ENCODE measurements at places on chromosomes 5 and 9.

- no peak for DNase-seq
Observed at GRCh38 chr9:137804908-137805630, 72.5 kb upstream of the CACNA1B start.

DNA sequence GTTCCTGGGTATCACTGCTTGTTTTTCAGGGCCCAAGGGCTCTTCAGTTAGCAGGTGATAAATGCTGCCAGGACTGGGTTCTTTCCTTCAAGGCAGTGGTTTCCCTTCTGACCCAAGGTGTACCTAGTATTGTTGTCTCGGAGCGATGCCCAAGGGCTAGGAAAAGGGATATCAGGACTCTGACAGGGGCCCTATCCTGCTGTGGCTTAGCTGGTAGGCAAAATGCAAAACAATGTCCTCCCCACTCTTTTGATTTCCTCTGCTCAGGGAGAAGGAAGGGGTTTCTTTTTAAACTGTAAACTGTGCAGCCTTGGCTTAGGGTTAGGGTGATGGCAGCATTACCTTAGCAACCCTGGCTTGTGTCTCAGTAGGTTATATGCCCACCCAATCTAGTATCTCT, 508.8 kb upstream of the CTNND2 start:
- no peak for DNase-seq

DNA sequence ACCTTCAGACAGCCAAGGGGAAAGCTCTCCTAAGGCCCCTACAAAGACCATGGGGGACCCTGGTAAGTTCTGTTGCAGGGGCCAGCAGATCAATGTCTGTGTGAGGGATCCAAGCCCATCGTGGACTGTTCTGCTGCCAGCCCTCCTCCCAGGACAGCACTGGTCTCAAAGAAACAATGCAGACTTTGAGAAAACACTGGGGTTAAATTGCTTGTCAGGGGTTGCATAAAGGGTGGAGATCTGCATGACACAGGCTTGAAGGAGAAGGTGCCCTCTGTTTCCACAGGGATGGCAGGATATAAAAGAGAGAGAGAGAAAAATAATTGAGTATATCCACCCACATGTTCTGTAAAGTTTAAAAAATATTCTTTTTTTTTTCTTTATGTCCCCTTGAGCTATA, 157.6 kb upstream of the TBC1D2 start:
- no peak for DNase-seq

GRCh38 chr5:124677374-124678351, 68.8 kb downstream of the ZNF608 start:
- peak; percentile 27 for DNase-seq

GRCh38 chr5:22710660-22711059, 142.5 kb downstream of the CDH12 start:
- DNase-seq, result no peak

DNA sequence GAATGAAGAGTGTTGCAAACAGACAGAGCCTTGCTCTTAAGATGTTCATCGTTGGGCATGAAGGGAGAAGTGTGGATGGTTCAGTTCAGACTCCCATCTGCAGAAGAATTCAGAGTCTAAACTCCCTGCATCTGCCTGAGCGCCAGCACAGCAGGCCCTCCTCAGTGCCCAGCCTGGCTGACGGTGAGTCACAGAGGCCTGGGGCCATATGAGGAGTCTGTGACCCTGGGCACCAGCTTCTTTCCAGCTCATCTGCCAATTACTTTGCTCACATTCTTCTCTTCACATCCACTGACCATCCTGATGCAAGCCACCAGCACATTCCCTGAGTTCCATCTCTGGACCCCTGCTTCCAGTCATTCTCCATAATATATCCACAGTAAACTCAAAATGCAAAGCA, 401.1 kb upstream of the TRPC7 start:
- DNase-seq, result no peak

- no peak for DNase-seq
Observed at GRCh38 chr9:40927260-40927631, 201.2 kb downstream of the FOXD4L6 start.

DNA sequence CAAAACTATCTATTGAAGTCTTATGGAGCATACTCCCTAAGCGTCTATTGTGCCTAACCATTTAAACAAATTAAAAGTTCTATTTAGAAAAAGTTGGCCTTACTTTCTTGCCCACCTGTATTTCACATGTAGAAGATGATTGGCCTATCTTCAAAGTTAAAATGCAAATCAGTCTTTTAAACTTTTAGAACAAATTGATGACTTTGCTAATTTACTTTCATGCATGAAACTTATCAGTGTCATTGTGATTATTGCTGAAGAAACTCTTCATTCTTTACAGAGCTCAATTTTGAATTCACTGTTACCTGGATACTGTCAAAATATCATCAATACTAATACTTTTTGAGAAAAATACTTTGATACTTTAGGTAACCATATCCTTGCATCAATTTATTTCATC, 216.1 kb downstream of the COX7C start:
- DNase-seq, result no peak

GRCh38 chr5:58085800-58086199, 374.1 kb downstream of the PLK2 start:
- DNase-seq, result no peak

DNA sequence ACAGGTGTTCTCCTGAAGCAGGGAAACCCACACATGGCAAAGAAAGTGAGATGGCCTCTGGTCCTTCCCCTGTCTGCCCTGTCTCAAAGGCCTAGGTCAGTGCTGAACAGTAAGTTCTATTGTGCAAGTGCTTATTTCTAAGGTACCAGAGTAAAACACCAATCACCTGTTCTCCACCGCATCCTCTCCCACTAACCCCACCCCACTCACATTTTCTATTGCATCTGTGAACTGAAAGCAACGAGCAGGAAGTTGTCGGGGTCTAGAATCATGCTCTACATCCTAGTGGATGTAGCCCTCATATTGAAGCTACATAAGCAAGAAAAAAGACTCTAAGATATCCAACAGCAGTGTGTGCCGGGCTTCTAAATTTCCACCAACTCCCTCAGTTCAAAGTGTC, 265.9 kb downstream of the ENC1 start:
- DNase-seq, result no peak

GRCh38 chr5:157280927-157281326, 15.0 kb downstream of the CYFIP2 start:
- DNase-seq, result no peak

DNA sequence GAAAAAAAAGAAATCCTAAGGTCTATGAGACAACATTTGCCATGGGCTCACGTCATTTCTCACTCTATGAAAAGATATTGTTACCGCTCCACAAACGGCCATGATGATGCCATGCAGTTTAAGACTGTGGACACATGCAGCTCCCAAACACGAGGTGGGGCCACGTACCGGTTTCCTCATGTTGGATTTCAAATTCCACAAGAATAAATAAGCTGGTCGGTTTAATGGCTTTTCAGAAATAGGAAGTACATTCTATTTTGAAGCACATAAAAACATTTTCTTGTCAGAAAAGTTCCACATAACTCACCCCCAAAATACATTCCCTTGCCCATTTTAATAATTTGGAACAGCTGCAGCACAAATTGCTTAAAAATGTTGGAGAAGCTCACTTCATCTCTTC, 130.6 kb downstream of the MYO10 start:
- no peak for DNase-seq

DNA sequence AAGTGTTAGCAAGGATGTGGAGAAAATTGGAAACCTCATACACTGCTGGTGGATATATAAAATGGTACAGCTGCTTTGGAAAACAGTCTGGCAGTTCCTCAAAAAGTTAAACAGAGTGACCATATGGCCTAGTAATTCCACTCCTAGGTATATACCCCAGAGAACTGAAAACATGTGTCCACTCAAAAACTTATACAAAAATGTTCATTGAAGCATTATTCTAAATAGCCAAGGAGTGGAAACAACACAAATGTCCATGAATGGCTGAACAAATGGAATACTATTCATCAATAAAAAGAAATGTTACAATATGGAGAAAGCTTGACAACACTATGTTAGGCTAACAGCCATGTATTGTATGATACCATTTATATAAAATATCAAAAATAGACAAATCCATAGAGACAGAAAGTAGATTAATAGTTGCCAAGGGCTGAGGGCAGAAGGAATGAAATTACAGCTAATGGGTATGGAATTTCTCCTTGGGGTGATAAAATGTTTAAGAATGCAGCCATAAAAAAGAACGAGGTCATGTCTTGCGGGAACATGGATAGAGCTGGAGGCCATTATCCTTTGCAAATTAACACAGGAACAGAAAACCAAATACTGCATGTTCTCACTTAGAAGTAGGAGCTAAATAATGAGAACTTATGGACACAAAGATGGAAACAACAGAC, 33.6 kb upstream of the FBP1 start:
- no peak for DNase-seq

- DNase-seq, result no peak
Observed at GRCh38 chr5:135034963-135035677, 1.1 kb upstream of the PITX1 start.

- DNase-seq, result no peak
Observed at GRCh38 chr9:93065135-93065720, 6.7 kb downstream of the SUSD3 start.

DNA sequence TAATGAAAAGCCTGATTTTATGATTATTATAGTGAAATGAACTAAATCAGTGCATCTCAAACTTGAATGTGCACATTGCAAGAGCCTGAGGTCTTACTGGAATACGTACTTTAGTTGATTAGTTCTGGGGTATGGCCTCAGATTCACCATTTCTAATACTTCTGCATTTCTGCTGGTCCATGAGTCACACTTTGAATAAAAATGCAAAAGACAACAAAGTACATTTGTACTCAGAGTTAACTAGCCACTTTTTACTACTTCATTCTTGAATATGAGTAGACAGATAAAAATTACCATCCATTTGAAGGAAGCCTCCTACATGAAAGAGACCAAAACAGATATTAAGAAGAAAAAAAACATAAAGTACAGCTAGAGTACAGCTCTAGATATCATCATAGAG, 27.1 kb upstream of the PRR16 start:
- no peak for DNase-seq

DNA sequence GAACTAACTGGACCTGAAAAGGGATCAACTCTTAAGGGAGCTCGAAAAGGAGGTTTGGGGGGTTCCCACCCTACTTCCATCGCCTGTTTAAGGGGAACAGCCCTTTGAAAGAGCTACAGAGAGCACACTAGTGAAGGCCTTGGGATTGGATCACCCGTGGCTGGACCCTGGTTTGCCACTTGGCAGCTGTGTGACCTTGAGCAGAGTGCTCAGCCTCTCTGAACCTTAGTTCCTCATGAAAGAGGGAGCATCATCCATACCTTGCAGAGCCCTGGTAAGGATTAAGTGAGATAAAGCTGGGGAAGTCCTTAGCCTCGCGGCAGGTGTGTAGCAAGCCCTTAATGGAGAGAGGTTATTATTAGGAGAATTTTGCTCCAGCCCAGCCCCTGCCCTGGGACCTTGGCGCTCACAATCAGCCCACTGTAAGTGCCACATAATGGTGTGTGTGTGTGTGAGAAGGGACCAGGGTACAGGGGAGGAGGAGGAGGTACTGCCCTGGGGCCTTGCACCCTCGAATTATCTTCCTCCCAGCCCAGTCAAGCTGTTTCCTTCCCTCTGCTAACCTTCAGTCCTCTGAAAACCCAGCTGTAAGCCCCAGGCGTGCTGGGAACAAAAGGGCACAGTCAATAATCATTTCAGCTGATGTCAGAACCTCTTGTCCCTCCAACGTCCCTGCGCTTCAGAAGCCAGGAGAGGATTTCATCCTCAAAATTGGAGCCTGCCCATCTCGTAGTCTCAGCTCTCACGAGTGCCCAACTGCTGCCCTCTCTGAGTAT, 42.9 kb downstream of the FOXI1 start:
- DNase-seq, result no peak

- no peak for DNase-seq
Observed at GRCh38 chr5:76351176-76351575, 51.9 kb upstream of the IQGAP2 start.

- no peak for DNase-seq
Observed at GRCh38 chr5:110218981-110219380, 507.5 kb downstream of the TMEM232 start.

- DNase-seq, result no peak
Observed at GRCh38 chr9:21801683-21802417, 586 bp upstream of the MTAP start.

Data from brain pericyte (primary cell).